Stimulated activated CD4-positive, alpha-beta T cell treated with anti-CD3 and anti-CD28 coated beads, Interleukin-15, amount 100 ng/mL, for 48 hours (primary cell): ENCODE measurements at places on chromosomes 7 and 10.

GRCh38 chr7:155205368-155206317 lies 92.0 kb upstream of the INSIG1 start:
- DNase-seq, result peak; percentile 84

DNA sequence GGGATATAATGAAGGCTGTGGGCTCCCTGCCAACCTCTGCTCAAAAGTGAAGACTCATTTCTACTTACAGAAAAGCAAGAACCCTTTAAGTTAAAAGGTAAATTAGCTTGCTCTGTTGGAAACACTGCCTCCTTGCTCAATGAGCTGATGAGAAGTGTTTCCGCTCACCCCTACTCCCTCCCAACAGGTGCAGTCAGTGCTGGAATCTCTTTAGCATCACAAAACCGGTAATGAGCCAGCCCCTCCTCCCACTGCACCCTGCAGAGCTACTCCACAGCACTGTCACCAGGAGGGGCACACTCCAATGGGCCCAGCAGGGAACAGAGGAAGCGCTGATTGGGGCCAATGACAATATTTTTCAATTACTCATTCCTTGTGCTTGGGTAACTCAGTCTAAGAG lies 262.5 kb downstream of the TCERG1L start:
- no peak for DNase-seq

- no peak for DNase-seq
Measured at GRCh38 chr7:150434240-150434639, 16.2 kb upstream of the GIMAP8 start.

- no peak for DNase-seq
Measured at GRCh38 chr10:67250686-67251085, 324.9 kb downstream of the LRRTM3 start.

DNA sequence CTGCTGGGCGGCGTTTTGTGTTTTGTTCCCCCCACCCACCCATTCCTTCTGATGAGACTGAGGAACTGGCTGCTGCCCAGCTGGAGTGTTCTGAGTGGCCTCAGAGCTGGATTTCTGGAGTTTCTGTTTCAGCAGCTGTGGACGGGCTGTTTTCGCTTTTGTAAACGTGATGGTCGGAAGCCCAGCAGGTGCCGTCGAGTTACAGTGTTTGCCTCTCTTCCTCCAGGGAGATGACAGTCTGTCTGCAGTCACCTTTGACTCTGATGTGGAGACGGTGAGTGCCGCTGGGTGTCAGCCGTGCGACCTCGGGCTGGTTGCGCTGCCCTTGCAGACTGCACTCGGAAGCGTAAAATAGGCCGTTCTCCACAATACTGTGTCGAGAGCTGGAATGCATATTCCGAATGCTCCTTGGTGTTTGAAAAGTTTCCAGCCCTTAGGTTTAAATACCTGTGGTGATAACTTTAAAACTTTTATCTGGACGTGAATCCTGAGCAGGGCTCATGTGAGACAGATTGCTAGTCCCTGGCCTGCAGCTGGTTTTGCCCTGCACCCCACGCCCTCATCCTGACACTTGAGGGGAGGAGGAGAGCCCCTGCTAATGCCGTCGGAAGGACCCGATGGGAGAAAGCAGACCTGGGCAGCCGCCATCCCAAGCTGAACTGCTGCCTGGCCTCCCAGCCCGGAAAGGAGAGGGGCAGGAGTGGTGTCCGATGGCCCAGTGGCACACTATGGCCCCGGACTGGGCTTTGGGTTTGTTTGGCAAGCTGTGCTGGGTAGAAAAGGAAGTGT lies 8.3 kb downstream of the IQCE start:
- DNase-seq, result no peak

GRCh38 chr7:135405969-135406368 lies 103.9 kb downstream of the CNOT4 start:
- no peak for DNase-seq

DNA sequence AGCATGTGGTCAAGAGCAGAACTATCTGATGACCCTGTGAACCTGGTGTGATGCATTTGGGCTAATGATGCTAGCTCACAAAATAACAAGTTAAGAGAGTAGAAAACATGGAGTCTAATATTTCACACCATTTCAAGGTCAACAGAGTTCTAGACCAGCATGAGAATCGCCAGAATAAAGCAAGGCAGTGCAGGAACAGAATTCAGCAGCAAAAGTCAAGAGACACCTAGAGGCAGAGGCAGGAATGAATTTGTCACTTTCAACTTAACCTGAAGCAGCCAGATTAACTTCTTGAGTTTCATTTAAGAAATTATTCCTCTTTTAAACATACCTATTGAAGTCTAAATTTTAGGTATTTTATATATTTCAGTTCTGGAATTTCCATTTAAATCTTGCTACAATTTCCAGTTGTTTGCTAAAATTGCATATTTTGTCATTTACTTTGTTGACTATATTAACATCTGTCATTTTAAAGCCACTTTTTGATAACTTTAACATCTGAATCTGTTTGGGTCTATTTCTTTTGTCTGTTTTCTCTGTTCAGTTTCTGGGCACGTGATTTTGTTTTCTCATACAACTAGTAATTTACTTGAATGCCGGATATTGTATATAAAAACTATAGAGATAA lies 44.2 kb upstream of the PRSS58 start:
- DNase-seq, result no peak

DNA sequence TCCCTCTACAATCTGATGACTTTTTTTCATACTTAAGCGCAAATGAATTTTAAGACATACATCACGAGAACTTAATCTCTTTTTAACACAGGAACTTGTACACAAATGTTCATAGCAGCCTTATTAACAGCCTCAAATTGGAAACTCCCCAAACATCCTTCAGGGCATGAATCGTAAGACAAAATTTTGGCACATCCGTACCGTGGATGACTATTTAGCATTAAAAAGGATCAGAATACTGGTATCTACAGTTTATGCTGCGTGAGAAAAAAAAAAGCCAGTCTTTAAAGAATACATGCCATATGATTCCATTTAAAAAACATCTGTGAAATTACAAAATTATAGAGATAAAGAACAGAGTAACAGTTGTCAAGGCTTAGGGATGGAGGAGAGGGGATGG lies 46.8 kb downstream of the PDE1C start:
- DNase-seq, result no peak

GRCh38 chr7:22214000-22214399 lies 143.0 kb downstream of the RAPGEF5 start:
- DNase-seq, result no peak

DNA sequence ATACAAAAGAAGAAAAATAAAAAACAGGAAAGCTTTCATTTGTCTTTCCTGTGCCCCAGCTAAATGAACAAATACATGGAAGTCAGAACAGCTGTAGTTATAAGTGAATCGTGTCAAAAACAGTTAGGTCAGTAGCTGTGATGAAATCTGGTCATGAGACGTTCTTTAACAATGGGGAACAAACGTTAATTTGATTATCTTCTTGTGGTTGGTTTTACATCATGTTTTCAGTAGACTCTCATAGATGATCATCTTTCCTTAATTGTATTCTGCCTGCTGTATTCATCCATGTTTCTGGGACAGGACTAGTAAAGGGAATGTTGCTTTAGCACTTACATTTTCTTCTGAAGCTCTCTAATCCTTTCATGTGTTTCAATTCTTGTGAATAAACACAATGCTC lies 97.0 kb downstream of the PCLO start:
- no peak for DNase-seq

DNA sequence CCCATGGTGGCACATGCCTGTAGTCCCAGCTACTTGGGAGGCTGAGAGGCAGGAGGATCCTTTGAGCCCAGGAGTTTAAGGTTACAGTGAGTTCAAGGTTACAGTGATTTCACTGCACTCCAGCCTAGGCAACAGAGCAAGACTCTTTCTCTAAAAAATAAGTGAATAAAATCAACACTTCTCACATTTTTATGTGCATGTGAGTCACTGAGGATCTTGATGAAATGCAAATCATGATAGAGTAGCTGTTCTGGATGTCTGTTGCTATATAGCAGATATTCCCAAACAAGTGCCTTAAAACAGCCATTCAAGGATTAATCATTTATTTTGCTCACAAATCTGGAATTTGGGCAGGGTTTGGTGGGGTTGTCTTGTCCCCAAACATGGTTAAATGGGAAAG lies 62.3 kb upstream of the ARHGAP12 start:
- DNase-seq, result no peak

DNA sequence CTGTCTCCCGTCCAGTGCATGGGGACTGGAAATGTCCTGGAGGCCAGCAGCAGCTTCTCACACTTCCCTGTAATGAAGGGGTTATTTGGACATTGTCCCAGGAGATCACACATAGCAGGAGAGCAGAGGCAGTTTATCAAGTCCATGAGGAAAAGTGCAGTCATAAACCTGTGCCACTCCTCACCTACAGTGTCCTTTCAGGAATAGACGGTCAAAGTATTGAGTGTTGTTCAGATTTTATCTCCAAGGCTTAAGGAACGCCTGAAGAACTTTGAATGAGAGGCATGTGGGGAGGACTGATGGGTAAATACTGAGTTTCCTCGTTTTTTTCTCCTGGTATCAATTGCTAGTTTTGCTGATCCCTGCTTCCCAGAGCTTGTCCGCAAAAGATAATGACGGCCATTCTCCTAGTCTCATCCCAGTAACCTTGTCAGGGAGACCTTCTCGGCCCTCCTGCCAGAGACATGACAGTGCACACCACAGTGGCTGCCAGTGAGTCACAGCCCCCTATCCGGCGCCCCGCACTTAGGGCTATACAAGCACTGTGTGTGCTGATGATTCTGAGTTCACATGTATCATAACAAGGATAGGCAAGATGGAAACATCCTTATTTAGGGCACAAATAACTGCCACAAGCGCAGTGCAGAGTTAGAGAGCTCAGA lies 495.5 kb upstream of the MGMT start:
- no peak for DNase-seq

DNA sequence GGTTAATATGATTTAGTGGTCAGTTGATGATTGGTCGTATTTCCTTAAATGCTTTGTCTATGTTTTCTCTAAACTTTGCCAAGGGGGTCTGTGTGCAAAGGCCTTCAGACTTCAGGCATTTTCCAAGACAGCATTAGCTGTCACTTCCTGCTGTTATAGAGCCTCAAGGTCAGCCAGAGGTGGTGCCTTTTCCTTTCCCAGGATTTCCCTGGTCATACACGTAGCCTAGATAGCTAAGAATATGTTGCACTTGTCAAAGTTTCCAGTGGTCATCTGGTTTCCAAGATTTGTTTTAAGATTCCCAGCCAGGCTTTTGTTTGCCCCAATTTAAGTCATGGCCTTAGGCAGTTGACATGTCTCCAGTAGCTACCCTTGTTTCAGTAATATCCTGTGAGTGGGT lies 133.2 kb upstream of the IGFBP3 start:
- no peak for DNase-seq

DNA sequence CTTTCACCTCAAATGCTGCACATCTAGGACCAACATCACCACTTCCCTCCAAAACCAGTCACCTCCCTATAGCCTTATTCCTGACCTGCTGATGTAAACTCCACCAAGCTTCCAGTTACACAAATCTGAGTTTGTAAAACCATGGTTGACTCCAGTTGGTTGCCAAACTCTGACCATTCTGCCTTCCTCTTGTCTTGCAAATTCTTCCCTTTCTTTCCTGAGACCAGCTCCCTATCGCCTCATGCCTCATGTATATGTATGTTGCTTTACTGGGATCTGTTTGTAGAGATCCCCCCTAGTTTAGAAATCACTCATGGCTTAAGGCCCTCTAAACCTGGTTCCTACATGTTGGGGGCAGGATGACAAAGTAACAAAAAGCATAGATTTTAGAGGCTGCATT lies 31.3 kb downstream of the PAX2 start:
- no peak for DNase-seq

- DNase-seq, result no peak
Measured at GRCh38 chr7:130697820-130698219, 11.5 kb upstream of the TSGA13 start.

GRCh38 chr10:122127943-122128342 lies 139.0 kb downstream of the TACC2 start:
- no peak for DNase-seq

DNA sequence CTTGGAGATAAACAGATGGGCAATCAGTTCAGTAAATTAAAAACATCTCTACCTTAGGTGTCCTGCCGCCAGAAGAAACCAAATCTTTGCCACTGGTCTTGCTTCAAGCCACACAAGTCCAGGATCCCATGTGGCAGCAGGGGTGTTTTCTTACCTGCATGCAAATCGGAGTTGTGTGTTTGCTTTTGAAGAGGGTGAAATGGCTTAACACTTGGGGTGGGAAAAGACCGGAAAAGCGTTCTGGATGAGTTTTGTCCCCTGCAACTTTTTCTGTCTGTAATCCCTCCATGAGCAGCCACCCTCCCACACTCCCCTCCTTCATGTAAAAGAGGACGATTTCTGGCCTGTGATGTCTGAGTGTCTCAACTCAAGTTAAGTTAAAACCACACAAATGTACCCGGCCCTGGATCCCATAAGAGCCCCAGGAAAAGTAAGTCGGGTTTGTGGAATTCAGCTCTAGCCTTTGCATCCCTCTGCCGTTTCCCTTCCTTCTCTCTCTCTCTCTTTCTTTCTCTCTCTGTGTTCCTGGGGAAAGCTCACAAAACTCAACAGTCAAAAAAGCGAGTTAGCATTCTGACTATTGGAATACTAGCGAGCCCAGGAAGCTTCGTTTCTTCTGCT lies 178.5 kb downstream of the TCF7L2 start:
- DNase-seq, result no peak

DNA sequence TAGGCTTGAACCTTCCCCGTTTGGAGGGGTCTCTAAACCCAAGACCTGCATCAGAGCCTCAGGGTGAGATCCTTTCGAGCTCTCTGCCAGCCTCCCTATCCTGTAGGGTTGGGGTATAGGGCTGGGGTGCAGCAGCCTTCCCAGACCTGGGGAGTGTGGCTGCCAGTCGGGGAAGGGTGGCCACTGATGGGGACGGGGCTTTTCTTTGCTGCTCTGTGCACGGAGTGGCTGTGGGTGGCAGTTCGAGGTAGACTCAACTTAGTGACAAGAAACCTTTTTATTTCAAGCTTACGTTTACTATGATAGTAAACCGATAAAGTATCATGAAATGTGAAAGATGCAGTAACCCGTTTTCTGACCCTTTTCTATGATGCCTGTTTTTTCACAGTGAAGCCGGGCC lies 13.0 kb downstream of the ZNF316 start:
- DNase-seq, result no peak

DNA sequence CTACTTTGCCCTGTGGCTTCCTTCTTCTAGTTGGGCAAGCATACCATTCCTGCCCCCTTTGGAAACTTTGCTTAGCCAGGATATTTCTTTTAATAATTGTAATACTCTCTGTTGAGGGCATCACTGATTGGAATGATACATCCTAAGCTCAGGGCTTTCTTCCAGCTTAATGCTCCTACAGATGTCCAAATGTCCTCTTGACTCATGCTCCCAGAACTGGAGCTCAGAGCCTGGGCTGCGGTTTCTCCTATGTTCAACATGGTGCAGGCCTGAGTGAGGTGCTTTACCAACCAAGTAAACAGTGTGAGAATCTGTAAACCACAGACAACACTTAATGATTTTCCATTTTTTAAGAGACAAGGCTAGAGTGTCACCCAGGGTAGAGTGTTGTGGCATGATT lies 108.6 kb downstream of the LRRC4 start:
- no peak for DNase-seq
